Occipital lobe (tissue), 3 donors: ENCODE measurements at places on chromosomes 13 and 19.

DNA sequence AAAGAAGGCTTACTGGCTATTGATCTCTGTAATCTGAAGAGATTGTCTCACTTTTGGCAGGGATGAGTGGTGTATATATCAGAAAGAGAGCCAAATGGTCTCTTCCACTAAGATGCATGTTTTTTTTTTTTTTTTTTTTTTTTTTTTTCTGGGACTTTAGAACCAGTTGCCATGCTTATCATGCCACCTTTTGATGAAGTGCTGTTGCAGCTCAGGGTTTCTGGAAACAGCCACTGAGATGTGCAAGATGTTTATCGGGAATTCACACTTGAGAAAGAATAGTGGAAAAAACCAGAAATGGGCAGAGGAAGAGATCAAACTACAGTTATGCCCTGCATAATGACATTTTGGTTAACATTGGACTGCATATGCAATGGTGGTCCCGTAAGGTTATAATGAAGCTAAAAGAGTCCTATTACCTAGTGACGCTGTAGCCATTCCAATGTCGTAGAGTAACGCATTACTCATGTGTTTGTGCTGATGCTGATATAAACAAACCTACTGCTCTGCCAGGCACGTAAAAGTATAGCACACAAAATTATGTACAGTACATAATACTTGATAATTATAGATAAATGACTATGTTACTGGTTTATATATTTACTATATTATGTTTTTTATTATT, 121.0 kb downstream of the KLF5 start:
- DNase-seq: no peak

DNA sequence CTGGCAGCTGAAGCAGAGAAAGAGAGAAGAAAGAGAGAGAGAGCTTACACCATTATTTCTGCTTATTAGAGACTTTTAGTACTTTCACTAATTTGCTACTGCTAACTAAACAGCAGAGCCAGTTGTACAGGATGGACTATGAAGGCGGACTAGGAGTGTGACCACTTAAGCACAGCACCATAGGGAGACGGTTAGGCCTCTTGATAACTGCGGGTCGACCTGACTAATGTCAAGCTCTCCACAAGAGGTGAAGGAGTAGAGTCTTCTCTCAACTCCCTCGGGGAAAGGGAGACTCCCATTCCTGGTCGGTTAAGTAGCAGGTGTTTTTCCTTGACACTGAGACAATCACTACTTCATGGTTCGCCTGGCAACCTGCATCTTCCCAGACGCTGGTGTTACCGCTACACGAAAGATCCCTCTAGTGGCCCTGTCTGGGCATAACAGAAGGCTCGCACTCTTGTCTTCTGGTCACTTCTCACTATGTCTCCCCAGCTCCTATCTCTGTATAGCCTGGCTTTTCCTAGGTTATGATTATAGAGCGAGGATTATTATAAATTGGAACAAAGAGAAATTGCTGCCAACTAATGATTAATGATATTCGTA, 5.3 kb upstream of the PSG7 start:
- no peak for DNase-seq

DNA sequence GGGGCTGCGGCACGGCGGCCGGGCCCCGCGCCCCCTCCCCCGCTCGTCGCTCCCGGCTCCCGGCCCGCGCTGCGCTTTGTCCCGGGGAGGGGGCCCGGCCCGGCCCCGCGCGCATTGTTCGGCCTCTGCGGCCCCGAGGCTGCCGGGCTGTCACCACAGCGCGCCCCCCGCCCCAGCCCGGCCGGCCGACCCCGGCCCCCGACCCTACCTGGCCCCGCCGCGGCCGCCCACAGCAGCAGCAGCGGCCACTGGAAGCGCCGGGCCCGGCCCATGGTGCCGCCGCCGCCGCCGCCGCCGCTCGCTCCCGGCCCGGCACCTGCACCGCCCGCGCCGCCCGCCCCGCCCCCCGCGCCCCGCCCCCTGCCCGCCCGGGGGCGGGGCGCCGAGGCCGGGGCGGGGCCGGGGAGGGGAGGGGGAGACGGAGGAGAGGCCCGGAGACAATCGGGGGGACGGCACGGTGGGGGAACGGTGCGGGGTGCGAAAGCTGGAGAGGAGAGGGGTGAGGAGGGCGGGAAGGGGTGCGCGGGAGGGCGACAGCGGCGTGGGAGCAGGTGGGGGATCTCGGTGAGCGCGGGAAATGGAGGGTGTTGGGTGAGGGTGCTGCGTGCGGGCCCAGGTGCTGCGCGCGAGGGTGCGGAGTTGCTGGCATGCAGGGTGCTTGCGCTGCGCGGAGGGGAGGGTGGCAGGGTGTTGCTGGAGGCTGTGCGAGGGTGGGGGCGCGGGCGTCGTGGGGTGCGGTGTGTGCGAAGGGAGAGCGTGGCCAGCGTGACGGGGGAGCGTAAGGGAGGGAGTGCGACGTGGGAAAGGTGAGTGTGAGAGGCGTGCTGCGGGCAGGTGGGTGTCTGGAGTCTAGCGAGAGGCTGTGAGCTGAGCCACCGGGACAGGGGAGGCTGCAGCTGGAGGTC, at the start of gene CADM4:
Gene CADM4 (minus strand): TSS at position 332 of the 905 bp plus-strand sequence. CDS start 60 bp downstream, at position 272.
- peak; percentile 26 for DNase-seq

DNA sequence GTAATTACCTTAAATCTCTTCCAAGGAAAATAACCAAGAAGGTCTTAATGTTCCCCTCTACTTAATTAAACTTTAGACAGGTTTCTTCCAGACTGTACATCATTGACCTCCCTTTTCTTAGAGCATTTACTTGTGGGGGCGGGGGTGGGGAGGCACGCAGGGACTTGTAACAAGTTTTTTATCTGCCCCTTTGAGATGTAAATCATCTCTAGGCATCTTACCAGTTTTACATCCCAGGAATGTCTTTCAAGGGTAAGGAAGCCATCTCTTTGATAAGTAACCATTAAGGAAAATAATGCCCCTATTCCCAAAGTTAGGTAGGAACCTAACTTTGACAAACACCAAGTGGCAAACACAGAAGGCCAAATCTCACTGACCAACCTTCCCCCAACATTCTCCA, 528.6 kb downstream of the SUCLA2 start:
- DNase-seq: no peak

DNA sequence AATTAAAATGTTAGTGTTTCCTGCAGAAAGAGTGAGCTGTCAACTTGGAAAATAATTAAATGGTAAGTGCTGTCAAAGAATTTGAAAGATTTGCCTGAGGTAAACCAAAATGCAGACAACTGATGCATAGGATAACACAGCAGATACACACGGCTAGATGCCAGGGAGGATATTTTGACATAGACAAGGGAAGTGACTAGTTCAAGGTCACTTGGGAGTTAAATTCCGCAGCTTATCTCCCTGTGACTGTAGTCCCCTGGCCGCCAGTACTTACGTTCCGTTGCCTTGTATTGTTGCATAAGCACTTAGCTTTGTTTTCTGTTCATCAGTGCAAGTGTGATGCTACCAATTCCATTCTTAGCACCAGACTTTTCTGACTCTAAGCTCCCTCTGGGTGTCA, 247.3 kb upstream of the MAB21L1 start:
- DNase-seq: no peak

DNA sequence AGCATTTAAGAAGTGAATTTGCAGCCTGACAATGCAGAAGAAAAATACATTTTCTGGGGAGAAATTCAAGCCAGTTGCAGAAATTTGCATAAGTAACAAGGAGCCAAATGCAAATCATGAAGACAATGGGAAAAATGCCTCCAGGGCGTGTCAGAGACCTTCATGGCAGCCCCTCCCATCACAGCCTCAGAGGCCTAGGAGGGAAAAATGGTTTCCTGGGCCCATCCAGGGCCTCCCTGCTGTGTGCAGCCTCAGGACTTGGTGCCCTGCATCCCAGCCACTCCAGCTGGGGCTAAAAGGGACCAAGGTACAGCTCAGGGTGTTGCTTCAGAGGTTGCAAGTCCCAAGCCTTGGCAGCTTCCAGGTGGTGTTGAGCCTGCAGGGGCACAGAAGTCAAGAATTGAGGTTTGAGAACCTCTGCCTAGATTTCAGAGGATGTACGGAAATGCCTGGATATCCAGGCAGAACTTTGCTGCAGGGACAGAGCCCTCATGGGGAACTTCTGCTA, 16.7 kb upstream of the ITM2B start:
- no peak for DNase-seq

DNA sequence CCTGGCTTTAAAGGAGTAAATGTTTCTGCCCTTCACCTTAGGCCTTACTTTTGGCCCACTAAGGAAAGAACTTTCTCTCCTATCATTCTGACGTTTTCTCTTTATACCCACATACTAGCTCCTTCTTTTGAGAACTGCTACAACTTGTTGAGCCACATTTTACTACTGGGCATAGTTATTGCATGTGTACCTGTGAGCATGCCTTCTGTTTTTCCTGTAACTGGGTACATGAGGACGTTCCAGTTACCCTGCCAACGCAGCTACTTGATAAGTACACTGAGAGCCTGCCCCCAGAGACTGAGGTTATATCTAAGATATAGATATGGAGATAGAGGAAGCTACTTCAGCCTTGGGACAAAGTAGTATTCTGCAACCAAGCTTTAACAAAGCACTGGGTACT, 3.5 kb downstream of the CCDC169 start:
- no peak for DNase-seq

DNA sequence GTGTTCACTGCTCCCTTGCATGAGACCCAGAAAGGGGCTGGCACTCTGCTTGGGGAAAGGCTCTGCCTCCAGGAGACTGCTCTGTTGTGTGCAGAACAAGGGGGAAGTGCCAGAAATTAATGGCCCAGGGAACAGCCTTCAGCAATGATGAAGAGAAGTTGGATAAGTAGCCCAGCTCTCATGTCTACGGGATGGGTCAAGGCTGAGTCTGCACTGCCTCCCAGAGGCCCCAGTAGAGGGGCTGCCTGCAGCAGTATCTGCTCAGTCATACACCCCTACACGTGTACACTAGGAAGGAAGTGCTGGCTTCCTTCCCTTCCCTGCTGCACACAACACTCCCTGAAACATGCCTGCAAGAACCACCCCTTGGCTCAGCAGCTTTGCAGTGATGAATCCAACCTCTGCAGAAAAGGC, 54.6 kb upstream of the URI1 start:
- no peak for DNase-seq

DNA sequence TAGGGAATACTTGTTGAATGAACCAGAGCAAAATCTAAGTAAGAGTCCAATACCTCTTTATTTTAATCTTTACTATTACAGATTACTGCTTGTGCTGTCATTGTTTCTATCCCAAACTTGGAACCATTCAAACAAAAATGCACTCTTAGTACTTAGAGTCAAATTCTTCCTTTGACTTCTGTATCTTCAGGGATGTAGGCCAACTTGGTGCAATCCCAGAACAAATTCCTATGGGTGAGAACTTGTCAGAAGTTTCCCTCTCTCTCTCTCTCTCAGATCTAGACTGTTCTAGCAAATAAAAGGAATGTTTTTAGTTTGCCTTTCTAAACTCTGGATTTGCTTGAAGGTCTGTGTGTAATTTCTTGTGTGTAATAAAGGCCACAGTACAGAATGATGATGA, 329.0 kb upstream of the TMTC4 start:
- no peak for DNase-seq

GRCh38 chr19:56319991-56320390, 5.4 kb upstream of the ZSCAN5A start:
- DNase-seq: no peak

DNA sequence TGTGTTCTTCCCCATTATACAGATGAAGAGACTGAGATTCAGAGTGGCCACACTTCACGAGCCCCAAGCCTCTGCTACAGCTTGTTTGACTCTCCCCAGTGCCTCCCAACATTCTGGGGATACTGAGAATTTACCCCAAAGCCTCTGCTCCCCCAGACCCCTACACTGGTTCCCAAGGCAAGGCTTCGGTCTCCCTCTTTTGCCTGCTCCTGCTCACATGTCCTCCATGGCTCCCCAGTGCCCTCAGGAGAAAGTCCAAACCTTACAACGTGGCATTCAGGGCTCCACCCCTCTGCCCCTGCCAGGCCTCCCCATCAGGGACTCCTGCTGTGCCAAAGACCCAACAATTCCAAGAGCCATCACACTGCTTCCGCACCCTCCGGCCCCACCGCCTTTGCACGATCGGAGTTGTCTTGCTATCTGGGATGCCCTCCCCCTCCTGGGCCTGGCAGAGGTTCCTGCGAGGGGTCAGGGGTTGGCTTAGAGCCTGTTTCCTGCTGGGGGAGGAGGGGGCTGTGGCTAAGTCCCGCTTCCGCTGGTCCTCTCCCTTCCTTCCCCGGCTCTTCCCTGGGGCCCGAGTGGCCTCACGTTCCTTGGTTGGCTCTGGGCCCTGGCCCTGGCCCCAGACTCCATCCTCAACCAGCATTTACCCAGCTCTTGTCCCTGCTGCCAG, 15.4 kb downstream of the GTPBP3 start:
- no peak for DNase-seq

- DNase-seq: no peak
Measured at GRCh38 chr13:33524086-33524485, 238.5 kb upstream of the STARD13 start.

DNA sequence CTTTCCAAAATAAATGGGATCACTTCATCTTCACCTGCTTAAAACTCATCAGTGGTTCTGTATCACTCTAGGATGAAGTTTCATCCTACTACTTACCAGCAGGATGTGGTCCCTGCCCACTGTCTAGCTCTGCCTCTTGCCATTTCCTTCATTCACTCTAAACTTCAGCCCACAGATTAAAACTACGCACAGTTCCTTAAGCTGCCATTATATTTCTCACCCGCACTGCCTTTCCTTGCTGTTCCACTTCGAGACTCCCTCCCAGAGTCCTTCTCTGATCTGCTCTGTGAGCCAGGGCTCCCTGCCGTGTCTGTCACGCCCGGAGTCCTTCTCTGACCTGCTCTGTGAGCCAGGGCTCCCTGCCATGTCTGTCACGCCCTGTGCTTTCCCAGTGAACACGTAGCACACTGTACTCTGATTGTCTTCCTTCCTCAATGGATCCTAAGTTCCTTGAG, 52.0 kb upstream of the NPAS1 start:
- no peak for DNase-seq

GRCh38 chr13:113052971-113053370, 52.6 kb upstream of the F7 start:
- DNase-seq: no peak

GRCh38 chr13:73419186-73419585, 360.4 kb downstream of the KLF5 start:
- no peak for DNase-seq

GRCh38 chr19:4067396-4068046, 822 bp upstream of the ZBTB7A start:
- DNase-seq: no peak

- DNase-seq: no peak
Measured at GRCh38 chr13:92251671-92252210, 853.3 kb downstream of the GPC5 start.
